Stimulated activated CD4-positive, alpha-beta T cell treated with anti-CD3 and anti-CD28 coated beads, TNF-alpha, amount 100 ng/mL, for 4 hours (primary cell): ENCODE measurements at places on chromosomes 11 and 22.

DNA sequence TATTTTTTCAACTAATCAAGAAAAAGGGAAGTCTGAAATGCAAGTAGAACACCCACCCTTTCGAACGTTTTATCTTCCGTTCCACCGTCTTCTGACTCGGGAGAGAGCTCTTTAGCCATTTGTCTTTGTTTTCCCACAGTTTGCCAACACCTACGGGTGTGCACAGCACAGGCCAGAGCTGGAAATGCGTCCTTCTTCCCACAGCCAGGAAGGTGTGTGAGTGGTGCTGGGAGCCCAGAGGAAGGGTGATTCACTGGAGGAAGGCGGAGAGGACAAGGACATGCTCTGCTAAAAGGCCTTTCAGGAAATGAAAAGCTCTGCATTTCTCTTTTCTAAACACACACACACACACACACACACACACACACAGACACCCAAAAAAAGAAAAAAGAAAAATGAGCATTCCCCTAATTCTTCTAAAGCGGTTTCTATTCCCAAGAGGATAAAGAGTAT lies 18.5 kb downstream of the ENDOD1 start:
- no peak for DNase-seq

GRCh38 chr11:111409915-111410314 lies 30.8 kb upstream of the POU2AF1 start:
- no peak for DNase-seq

DNA sequence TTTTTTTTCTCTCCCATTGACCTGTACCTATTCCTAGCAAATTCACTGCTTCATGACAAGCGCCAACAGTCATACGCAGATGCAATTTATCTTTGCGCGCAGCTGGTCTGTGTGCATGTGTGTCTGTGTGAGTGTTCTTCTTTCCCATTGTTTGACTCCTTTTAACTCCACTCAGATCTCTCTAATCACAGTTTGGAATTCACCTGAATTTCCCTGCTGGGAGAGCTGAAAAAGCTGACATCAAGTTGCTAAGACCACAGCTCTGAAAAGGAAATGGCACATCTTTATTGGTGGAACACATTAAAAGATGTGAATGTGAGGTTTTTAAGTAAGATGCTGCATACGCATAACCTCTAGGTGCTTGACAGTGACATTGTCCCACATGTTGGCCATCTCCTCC lies 187.4 kb upstream of the MTMR2 start:
- DNase-seq, result no peak

GRCh38 chr22:37353839-37354238 lies 71.5 kb downstream of the CYTH4 start:
- DNase-seq, result no peak

DNA sequence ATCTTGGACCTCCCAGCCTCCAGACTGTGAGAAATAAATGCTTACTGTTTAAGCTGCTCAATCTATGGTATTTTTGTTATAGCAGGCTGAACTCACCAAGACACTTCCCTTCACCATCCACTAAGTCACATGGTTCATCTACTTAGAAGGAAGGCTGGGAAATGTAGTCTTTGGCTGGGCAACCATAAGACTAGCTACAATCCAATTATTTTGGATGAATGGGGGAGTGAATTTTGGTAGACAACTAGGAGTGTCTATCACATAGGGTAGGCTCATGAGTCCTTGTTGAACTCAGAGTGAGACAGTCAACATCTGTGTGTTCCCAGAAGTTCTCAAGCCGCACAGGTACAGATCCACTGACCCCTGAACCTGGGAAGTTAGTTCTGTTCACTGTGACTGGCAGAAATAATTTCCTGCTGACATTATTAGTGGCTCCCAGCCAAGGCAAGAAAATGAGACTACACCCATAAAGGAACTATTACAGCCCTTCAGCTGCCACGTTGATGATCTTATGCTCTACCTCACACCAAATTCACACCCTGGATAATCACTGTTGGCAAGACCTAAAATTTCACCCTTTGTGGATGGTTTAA lies 3.1 kb upstream of the SLC35C1 start:
- DNase-seq, result no peak

DNA sequence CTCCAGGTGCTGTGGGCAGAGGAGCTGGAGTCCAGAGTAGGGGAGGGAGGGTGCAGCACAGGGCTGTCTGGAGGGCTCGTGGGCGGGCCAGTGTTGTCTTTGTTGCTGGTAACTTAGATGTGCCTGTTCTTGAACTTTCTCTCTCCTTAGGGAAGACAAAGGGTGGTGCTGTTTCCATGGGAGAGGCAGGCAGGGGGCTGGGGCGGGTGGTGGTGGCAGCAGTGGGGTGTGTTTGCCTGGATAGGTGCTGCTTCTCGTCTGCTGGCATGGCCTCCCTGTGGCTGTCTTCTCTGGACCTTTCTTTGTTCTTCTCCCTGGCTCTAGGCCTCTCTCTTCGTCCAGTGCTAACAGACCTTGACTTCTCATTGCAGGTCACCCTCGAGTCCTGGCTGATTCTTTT lies 8.5 kb downstream of the SIDT2 start:
- DNase-seq, result no peak

DNA sequence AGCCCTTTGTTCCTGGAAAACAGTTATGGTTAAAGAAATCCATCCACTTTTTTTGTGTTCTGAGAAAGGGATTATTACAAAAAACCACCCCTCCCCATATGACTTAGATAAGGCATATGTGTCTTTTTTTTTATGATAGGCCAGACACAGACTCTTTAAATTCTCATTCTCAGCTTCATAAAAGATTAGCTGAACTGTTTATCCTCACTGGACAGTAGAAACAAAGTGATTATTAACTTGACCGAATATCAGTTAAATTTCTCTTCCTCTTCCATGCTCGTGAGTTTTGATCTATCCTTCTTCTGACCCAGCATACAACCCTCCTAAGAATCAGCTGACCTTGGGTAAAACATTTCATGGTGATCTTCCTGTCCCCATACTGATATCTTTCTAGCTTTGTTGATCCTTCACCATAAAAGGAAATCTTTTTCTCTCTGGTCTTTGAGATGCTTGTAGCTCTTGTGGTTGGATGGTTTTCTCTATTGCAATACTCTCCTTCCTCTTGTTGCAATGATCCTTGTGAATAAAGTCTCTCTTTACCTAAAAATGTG lies 26.2 kb downstream of the OR2AG2 start:
- no peak for DNase-seq

- DNase-seq, result no peak
Measured at GRCh38 chr22:49576241-49577141, 251.2 kb downstream of the BRD1 start.

GRCh38 chr11:122676638-122677037 lies 21.1 kb downstream of the UBASH3B start:
- no peak for DNase-seq

DNA sequence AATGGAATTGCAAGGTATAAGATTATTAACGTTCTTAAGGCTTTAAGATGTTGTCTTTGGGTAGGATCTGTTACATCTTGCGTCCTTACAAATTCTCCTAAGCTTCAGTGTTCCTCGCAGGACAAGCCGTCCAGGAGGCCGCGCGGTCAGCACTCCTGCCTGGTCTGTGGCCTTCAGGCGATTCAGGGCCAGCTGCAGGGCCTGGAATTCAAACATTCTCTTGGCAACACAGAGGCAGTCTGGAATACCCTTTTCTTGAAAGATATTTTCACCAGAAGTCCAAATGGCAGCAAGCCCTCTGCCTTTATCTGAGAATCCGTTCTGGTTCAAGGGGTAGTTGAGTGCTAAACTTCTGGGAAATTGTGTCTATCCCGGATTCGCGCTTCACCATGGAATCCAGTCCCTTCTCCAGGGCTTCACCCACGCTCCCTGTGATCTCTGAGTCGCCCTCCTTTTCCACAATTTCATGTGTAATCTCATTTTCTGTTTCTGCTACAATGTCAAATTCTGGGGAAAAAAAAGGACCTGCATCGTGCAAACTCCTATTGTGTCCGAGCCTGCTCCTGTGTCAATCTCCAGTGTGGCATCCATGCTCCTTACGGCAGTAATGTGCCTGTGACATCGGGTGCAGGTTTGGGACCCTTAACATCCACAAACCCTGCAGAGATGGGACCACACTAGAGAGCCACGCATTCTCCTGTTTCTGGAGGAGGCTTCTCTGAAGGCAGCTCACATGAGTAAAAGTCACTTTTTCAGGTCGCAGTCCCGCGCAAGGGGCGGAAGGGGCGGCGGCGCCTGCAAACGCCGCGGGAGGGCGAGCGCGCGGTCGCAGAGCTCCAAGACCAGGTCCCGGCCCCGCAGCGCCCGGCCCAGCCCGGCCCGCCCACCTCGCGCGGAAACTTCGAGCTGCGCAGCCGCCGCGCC lies 25.4 kb upstream of the SORL1 start:
- DNase-seq, result peak; percentile 17
